Forelimb muscle (tissue), 1 donor: ENCODE measurements at places on chromosomes 2 and 18.

- no peak for DNase-seq
These were observed 1031.8 kb upstream of the ZEB2 start for GRCh38 chr2:145551686-145552085.

DNA sequence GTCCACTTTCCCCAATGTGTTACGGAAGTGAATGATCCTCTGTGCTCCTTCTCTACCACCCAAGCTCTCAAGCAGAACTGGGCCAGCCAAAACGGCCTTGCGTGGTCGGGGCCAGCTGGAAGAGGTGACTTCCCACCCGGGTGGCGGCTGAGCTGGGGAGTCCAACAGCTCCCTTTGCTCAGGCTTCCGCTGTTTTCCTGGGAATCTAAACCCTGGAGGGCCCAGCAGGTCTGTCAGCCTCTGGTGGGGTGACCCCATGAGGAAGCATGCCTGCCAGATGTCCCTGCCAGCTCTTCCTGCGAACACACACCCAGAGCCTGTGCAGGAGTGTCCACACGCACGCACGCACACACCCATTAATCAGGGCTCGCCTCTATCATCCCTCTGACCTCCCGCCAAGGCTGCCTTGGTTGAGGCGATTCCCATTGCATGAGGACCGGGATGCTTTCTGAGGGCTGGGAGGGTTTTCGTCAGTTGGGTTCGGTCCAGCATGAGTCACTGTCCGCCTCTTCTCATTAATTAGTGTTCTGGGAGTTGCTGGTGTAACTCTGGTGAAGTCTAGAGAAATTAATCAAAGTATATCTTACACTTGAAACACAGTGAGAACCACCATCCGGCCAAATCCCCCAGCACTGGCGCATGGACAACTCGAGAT is 90.6 kb downstream of the TWIST2 start:
- peak; percentile 79 for DNase-seq

GRCh38 chr2:70966681-70967080 is 11.7 kb upstream of the ANKRD53 start:
- DNase-seq: no peak

DNA sequence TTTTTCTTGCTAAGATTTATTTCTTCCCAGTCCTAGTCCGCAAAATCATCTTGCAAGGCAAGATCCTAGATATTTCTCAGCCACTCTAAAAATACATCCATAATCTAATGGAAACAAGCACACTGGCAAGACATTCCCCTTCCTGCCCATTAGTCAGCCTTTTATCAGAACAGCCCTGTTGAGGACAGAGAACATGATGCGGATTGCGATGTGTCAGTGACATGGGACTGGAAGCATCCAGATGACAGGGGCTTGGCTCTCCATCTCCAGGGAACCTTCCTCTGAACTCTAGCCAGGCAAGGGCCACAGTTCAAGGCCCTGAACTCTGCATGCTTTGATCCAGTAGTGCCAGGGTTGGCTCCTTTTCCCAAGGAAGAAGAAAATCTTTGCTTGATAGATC is 70.0 kb downstream of the VSNL1 start:
- DNase-seq: no peak

GRCh38 chr2:190481339-190481738 is 53.2 kb downstream of the NEMP2 start:
- DNase-seq: no peak

- DNase-seq: no peak
These were observed 13.1 kb upstream of the CNDP1 start for GRCh38 chr18:74521068-74521725.

DNA sequence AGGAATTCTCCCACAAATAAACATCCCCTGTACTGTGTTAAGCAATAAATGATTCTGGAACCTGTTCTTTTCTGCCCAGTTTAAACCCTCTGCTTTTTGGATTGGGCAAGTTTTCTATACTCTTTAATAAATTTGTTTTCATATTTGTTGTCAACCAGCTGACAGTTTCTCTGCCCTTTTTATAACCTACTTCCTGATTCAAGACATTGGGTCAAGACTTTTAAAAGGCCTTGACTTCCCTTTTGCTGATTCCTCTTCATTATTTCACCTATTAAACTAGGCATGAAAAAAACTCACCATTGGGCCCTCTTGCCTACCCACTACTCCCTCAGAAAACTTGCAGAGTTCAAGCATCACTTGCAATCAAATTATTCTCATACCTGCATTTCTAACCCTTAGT is 459.5 kb downstream of the ARHGAP15 start:
- DNase-seq: no peak

DNA sequence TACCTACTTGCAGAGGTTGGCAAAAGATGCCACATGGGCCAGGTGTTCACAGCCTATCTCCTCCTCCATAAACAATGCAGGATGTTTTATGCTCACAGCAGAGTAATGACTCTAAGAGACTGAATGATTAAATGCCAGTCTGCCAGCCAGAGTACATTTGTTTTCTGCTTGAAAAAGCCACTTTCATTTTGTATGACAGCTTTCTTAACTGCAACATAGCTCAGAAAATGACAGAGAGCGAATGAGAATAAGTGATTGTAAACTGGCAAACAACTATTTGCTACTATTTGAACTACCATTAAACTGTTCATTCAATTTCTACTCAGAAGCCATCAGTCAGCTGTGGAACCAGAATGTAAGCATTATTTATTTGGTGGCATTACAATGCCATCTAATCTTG is 50.6 kb upstream of the DCC start:
- DNase-seq: no peak

DNA sequence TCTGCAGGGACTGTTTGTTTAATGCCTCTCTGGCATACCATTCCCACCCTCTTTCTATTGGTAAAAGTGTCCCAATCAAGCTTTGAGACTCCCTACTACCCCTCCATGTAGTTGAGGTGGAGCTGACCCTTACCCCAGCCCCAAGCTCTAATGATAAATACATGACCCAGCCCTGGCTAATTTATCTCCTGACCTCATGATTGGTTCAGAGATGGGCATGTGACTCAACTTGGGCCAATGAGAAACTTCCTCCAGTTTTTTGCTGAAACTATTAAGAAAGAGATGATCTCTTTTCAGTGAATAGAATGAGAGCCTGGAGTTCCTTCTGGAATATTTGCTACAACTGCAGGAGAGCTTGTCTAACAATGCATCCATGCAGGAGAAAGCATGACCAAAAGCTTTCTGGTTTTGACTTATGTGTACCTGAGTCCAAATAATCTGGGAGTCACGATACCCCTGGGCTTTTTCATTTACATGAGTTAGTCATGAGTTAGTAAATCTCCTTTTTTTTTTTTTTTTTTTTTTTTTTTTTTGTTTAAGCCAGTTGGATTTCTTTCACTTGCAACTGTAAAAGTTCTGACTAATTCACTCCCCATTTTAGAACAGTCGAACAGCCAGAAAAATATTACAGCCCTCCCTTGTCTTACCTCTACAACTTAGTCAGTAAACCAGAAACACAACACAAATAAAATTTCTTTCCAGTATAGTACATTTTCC is 66.5 kb upstream of the TLK1 start:
- DNase-seq: no peak

DNA sequence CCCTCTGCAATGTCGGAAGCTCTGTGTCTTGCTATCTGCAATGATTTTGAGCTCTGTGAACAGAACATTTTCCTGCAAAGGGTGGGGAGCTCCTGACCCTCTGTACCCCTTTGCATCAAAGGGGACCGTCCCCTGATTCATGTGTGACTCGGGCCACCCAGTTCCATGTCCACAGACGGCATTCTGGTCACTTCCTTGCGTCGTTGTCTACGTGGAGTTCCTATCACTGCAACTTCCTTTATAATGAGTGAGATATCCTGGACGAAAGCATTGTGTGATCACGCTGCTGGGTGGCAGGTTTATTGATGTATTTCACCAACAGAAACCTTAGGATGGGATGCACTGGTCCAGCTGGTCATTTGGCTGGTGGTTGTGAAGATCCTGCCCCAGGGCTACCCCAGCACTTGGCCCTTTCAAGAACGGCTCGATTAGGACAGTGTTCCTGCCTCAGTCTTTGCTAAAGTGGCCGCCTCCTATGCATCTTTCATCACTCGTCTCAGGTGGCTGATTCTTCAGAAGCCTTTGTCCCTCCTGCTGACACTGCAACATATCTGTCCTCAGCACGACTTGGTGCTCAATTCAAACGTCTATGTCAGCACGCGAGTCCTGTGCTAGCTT is 202.7 kb downstream of the ACKR3 start:
- DNase-seq: no peak

GRCh38 chr18:600107-600506 is 3.3 kb downstream of the CLUL1 start:
- no peak for DNase-seq

GRCh38 chr2:137050949-137051348 is 285.6 kb downstream of the THSD7B start:
- no peak for DNase-seq

- DNase-seq: no peak
These were observed 67.9 kb downstream of the NCOA1 start for GRCh38 chr2:24558781-24559472.

GRCh38 chr18:58087928-58088690 is 44.1 kb downstream of the NEDD4L start:
- DNase-seq: no peak

GRCh38 chr2:69989441-69990105 is 28.1 kb upstream of the ASPRV1 start:
- DNase-seq: no peak

GRCh38 chr2:101696272-101697123 is 1.0 kb upstream of the MAP4K4 start:
- no peak for DNase-seq

DNA sequence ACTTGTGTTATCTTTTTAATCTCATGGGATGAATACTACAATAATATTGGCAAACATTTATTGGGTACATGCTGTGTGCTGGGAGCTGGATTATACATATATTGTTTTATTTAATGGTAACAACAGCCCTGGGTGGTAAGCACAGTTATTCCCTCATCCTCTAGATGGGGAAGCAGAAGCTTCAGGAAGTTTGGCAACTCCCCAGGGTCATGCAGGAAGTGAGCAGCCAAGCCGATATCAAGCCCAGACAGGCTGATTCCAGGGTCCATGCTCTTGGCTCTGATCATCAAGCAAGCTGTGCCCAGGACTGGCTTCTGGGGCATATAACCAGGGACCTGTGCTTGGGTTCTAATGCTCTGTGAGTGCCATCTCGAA is 155.8 kb downstream of the ZNF516 start:
- DNase-seq: no peak

DNA sequence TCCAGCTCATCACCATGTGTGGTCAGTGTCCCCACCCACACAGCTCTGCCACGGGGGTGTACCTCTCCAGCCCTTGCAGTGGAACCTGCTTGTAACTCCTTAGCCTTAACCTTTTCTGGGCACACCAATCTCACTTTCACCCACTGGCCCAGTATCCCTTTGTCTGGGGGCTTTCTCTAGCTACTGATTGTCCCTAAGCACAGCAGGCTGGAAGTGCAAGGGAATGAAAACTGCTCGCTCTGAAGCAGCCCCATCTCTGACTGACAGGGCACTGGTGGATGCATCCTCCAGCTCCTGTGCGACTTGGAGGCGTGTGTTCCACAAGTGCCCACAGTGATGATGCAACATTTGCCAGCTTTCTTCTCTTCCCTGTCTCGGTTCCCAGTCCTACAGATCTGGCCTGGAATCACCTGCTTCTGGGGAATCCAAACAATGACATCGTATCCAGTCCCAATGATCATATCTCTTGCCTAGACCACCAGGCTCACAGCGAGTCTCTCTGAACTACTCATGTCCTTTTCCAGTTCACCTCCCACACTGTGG is 33.6 kb downstream of the SCTR start:
- DNase-seq: no peak

DNA sequence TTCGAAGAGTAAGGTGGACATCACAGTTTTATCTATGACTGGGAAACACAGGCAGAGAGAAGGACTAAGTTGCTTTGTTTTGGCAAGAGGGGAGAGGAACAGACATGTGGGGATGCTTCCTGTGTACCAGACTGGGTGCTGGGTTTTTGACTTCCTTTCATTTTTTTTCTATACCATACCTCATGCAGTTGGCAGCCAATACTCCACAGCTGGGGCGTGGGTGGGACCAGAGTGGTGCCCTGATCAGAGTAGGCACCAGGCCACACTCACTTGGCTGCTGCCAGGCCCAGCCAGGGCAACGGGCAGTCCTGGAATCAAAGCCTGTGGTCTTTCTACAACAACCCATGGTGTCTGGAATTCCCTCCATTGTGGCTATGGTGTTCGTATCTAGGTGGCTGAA is 45.2 kb downstream of the SH3RF3 start:
- DNase-seq: no peak

GRCh38 chr2:11872948-11873269 is 126.5 kb downstream of the LPIN1 start:
- no peak for DNase-seq

GRCh38 chr2:172177996-172178395 is 75.3 kb upstream of the DLX2 start:
- no peak for DNase-seq

GRCh38 chr2:230934231-230935129 is 9.4 kb upstream of the GPR55 start:
- DNase-seq: no peak

DNA sequence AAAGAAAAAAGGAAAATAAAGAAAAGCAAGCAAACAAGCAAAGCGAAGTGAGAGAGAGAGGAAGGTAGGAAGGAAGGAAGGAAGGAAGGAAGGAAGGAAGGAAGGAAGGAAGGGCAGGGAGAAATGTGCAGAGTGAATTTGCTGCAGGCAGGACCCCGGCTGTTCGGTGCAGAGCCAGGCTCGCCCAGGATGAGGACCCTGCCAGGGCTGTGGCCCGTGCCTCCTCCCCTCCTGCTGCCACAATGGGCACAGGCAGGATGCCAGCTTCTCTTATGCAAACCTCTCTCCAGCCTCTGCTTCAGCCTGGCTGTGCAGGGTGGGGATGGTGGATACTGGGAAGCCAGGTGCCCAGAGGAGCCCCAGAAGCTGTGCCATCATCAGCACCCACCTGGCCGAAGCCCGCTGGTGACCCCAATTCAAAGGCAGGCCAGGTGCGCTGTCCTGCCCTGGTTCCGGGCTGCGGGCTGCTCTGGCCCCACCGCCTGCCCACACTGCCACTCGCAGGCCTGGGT is 3.2 kb downstream of the GPR17 start:
- no peak for DNase-seq

DNA sequence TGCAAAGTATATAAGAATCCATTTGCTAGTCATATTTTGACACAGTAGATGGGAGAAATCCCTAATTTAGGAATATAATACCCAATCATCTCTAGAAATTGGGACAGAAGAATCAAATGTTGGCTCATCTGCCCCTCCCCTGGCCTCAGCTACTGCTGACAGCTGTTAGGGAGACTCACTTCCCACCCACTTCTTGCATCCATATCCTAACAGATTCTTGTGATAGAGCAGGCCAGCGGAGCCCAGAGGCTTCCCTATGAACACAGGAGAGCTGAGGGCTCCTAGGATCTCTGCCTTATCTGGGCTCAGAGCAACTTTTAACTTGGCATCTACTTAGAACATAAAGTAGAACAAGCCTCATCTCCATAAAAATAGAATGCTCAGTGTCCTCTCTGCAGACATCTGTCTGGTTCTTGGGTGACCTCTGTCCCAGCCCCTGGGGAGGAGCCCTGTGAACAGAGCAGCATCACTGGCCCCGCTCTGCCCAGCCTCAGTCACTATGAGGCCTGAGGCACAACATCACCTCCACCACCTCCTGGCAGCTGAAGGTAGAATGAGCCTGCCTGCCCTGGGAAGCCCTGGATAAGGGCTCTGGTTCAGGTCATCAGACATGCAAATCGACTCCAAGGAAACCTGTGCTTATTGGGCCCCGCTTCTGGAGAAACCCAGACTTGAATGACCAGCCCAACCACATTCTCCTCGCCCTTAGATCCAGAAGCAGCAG is 229.7 kb downstream of the ANKRD36B start:
- DNase-seq: no peak
